ENCODE measurements at places on chromosomes 5 and 9.

- no peak for DNase-seq
Measured at GRCh38 chr5:31122998-31123951, 70.2 kb upstream of the CDH6 start.

- no peak for DNase-seq
Measured at GRCh38 chr9:108297073-108297472, 558.7 kb downstream of the ACTL7B start.

- peak; percentile 19 for DNase-seq
Measured at GRCh38 chr9:134475011-134475790, 148.9 kb downstream of the RXRA start.

DNA sequence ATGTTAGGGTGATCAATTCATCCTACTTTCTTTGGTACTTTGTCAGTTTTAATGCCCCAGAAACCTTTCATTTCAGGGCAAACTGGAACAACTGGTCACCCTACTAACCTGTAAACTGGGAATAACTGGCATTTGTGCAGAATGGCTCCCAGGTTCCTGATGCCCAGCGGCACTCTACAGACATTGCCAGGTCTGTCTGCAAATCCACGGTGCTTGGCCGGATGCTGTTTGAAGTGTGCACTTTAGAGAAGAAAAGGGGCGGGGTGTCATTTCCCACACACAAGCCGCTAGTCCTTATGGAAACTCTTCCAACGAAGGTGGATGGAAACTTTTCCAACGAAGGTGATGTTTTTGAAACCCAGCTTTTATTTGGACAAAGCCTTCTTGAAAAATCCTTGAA lies 49.9 kb upstream of the OTULINL start:
- DNase-seq: no peak

DNA sequence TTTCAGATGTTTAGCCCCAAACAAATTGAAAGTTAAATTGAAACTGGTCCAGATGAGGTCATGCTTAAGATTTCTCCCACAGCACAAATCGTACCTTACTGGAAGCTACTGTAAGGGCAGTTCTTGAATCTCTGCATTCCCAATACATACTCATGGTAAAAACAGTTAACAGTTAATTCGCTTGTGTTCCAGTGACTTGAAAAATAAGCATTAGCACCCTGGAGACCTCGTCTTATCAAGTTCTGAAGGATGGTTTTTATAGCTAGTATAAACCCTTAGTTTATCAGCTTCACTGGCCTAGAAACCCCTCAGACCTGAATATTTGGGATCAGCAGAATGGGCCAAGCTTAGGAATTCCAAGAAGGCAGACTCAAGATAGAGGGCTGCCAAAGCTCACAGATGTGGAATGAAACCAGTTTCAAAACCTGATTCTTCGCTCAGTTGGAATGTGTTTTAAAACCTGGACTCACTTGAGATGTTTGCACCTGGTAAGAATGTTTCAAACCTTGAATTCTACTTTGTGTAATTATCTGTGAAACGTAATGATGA lies 103.6 kb downstream of the C9orf152 start:
- no peak for DNase-seq
